ENCODE measurements at places on chromosomes 13 and 19. TPM values are rescaled to one million over a fixed set of nuclear protein-coding genes. Genes with fewer than 3 reads are reported as not detected.

- DNase-seq, result no peak
- no peak overlapping the region for H3K27ac ChIP-seq
- H3K4me1 ChIP-seq, result peaks cover 30% of the 10 kb centered on the region
- H3K4me3 ChIP-seq, result no peak overlapping the region
- no peaks in the 10 kb centered on the region for H3K36me3 ChIP-seq
These were observed 162.5 kb downstream of the LMO7 start for GRCh38 chr13:75798353-75799255.

Gene PLK5
- not detected for total RNA-seq

Gene PSG2
- 0.45 TPM for total RNA-seq

- H3K4me1 ChIP-seq, result peaks cover 8% of the 10 kb centered on the region
- H3K4me3 ChIP-seq, result peak overlapping the region; percentile 54
- no peak overlapping the region for H3K27ac ChIP-seq
- DNase-seq, result no peak
- H3K27me3 ChIP-seq, result peaks cover 1% of the 10 kb centered on the region
These were observed 9.2 kb downstream of the KANK3 start for GRCh38 chr19:8333767-8334457.

GRCh38 chr19:8866344-8866743 lies 34.2 kb downstream of the MBD3L1 start:
- no peak for DNase-seq
- H3K36me3 ChIP-seq, result no peaks in the 10 kb centered on the region
- no peak overlapping the region for H3K4me3 ChIP-seq
- no peaks in the 10 kb centered on the region for H3K4me1 ChIP-seq

Gene CEACAM8
- total RNA-seq, result not detected

DNA sequence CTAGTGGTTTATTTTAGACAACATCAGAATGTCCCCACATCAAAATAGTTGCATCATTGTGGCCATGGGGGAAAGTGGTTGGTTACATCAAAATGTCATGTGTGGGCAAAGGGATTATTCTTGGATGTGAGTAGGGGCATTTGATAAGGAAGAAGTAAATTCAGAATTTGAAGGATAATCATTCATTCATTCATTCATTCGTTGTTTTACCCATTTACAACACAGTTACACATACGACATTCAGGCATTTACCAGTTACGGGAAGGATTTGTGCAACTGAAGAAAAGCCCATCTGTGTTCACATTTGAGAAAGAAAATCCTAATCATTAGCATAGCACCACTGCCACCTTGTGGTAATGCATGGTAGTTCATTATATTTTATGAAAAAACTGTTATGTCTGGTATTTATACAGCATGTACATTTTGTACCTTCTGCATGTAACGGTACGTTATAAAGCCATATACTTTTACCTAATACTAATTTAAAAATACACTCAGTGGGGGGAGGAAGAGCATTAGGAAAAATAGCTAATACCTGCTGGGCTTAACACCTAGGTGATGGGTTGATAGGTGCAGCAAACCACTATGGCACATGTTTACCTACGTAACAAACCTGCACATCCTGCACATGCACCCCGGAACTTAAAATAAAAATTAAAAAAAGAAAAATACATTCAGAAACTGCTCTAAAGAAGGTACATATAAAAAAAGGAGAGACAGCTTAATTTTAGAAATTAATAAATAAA lies 62.1 kb downstream of the DGKH start:
- no peak overlapping the region for H3K4me3 ChIP-seq
- peak; percentile 72 for DNase-seq
- H3K36me3 ChIP-seq, result no peaks in the 10 kb centered on the region
- H3K27ac ChIP-seq, result no peak overlapping the region

DNA sequence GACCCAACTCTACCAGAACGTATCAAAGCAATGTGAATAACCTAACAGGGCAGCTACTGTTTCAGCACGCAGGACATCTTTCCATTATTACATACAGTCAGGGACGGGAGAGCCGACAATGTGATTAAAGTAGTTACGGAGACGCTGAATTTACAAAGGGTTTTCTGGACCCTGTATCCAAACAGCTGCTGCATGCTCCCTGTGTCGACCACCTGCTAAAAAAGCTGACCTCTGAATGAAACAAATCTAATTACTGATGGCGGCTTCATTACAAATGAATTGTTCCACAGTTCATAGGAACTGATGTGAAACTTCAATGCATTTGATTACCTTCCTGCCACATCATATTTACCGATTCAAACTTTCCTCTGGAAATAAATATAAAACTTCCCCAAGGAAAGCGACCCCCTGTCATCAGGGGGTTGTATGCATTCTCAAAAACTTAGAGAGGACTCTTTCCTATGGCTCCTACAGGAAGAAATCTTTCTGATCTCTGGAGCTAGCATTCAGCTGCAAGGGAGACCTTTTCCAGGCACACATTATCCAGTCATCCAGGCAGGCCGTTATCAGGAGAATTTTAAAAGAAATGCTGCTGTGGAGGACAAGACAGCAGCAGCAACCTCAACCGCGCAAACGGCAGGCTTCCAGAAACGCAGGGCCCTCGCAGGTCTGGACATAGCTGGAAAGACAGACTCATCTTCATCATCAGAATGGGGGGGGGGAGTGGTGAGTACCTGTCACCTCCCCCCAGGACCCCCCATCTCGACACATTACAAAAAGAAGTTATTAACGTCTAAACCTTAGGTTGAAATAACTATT lies 3.1 kb downstream of the EFNB2 start:
- no peaks in the 10 kb centered on the region for H3K36me3 ChIP-seq
- H3K4me3 ChIP-seq, result peak overlapping the region; percentile 68
- H3K4me1 ChIP-seq, result peaks cover 47% of the 10 kb centered on the region
- no peaks in the 10 kb centered on the region for H3K27me3 ChIP-seq

Gene ZNF85
- not detected for total RNA-seq

GRCh38 chr13:72599178-72599743 lies 128.2 kb downstream of the MZT1 start:
- H3K4me1 ChIP-seq, result no peaks in the 10 kb centered on the region
- DNase-seq, result no peak
- H3K36me3 ChIP-seq, result no peaks in the 10 kb centered on the region
- H3K27ac ChIP-seq, result no peak overlapping the region

GRCh38 chr19:19900139-19900728 lies 512 bp upstream of the ZNF93 start:
- H3K4me3 ChIP-seq, result peak overlapping the region; percentile 64
- 0 out of 2 replicates have a peak, but pooled peaks cover 1% of the 10 kb centered on the region for H3K36me3 ChIP-seq
- no peak for DNase-seq
- no peaks in the 10 kb centered on the region for H3K27me3 ChIP-seq
- H3K4me1 ChIP-seq, result peaks cover 5% of the 10 kb centered on the region

DNA sequence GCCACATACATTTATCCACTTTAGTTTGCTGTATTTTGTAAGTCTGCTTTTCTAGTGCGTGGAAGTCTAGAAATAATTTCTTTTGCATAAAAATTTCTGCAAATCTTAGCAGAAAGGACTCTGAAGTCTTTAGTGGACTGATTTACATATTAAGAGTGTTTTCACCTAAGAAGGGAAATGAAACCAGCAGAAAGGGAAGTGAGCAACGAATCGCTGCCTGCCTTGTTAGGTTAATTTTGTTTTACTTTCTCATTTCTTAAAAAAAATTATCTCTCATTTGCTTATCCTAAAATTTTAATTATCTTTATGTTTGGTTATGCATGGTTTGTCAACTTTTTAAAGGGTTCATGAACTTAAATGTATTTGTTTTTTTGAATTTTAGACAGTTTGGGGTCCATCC lies 767 bp upstream of the GPR18 start:
- H3K27ac ChIP-seq, result no peak overlapping the region
- DNase-seq, result no peak
- no peak overlapping the region for H3K4me3 ChIP-seq

GRCh38 chr13:20654156-20654555 lies 49.3 kb upstream of the IL17D start:
- no peaks in the 10 kb centered on the region for H3K4me1 ChIP-seq
- no peak overlapping the region for H3K27ac ChIP-seq
- no peak overlapping the region for H3K4me3 ChIP-seq
- no peak for DNase-seq
- no peaks in the 10 kb centered on the region for H3K27me3 ChIP-seq

DNA sequence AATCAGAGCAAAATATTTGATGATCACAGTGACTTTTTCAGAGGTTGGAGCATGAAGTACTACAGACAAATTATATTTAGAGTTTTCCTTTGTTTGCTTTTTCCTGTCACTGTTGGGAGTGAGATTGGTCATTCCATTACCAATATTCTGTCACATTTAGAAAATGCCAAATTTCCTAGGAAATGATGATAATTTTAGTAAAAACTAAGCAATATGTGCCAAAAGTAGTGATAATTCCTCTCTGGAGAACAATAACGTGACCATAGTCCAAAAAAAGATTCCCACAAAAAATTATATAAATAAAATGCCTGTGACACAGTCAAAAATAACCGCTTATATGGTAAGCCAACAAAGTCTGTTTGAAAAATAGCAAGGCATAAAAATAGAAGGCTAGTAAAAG lies 2719.4 kb downstream of the PCDH9 start:
- no peak overlapping the region for H3K4me3 ChIP-seq
- DNase-seq, result no peak
- no peaks in the 10 kb centered on the region for H3K4me1 ChIP-seq
- H3K27me3 ChIP-seq, result no peaks in the 10 kb centered on the region

Gene NKPD1
- total RNA-seq, result 2.4 TPM

GRCh38 chr13:29319451-29319850 lies 276.0 kb downstream of the SLC7A1 start:
- no peaks in the 10 kb centered on the region for H3K4me1 ChIP-seq
- no peaks in the 10 kb centered on the region for H3K36me3 ChIP-seq
- H3K27me3 ChIP-seq, result no peaks in the 10 kb centered on the region
- no peak for DNase-seq
- no peak overlapping the region for H3K4me3 ChIP-seq

GRCh38 chr13:72317346-72318109 lies 409.9 kb downstream of the MZT1 start:
- H3K4me3 ChIP-seq, result no peak overlapping the region
- no peak for DNase-seq
- H3K27ac ChIP-seq, result no peak overlapping the region
- H3K36me3 ChIP-seq, result no peaks in the 10 kb centered on the region
- no peaks in the 10 kb centered on the region for H3K27me3 ChIP-seq

Gene SIGLEC10
- not detected for total RNA-seq

GRCh38 chr19:46635920-46636761 lies at the start of gene GNG8:
Gene GNG8 (minus strand): TSS chr19:46636202. CDS start chr19:46634682, 1,520 bp downstream.
- H3K27me3 ChIP-seq, result no peaks in the 10 kb centered on the region
- H3K27ac ChIP-seq, result no peak within 1 kb of the TSS
- H3K4me3 ChIP-seq, result no peak within 1 kb of the TSS
- no peak for DNase-seq
- H3K4me1 ChIP-seq, result peaks cover 14% of the 10 kb centered on the region

Gene JAK3
- not detected for total RNA-seq

GRCh38 chr19:39230096-39230764 lies 14.6 kb downstream of the IFNL3 start:
- H3K36me3 ChIP-seq, result no peaks in the 10 kb centered on the region
- no peak for DNase-seq
- H3K4me1 ChIP-seq, result no peaks in the 10 kb centered on the region
- no peaks in the 10 kb centered on the region for H3K27me3 ChIP-seq
- no peak overlapping the region for H3K4me3 ChIP-seq

Gene CRX
- total RNA-seq, result not detected

DNA sequence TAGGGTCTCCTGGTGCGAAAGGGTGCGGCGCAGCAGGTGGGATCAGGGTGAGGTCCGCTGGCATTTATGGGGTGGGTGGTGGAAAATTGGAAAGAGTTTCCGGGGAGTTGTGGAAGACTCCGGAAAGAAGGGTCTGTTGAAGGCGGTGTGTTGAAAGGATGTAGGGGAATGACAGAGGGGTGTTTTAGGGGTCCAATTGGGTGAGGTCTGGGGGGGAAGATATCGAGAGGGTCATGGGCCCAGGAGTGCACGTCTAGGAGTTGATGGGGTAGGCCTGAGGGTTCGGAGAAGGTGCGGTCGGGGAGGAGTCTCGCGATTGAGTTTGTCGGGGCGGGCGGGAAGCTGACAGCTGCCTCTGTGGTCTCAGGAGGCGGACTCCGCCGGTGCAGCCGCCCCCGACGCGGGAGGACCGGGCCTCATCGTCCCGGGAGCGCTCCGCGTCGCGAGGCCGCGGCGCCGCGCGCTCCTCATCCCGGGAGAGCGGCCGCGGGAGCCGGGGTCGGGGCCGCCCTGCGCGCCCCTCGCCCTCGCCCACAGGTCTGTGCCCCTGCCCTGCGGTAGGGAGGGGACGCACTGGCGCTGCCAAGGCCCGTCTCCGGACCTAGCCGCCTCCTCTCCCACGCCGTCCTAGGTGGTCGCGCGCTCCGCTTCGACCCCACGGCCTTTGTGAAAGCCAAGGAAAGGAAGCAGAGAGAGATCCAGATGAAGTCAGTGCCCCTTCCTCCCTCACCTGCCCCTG lies 7.0 kb downstream of the PGLYRP1 start:
- peaks cover 20% of the 10 kb centered on the region for H3K4me1 ChIP-seq
- H3K27me3 ChIP-seq, result no peaks in the 10 kb centered on the region
- H3K4me3 ChIP-seq, result peak overlapping the region; percentile 57
- no peaks in the 10 kb centered on the region for H3K36me3 ChIP-seq
- no peak overlapping the region for H3K27ac ChIP-seq

DNA sequence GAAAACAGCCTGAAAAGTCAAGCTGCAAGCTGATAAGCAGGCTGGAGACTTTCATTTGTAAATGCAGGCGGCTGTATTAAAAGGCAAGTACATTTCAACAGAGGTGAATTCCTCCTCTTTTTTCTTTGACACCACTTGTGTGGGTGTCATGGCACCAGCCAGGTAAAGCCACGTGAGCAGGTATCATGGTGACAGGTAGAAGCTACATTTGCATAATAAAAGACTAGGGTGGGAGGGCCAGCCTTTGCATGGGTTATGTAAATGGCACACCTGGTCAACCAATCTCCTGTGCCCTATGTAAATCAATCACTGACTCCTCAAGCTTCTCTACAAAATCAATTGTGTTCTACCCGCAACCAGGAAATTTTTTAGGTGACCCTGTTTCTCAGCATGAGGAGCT lies 68.2 kb downstream of the ZNF100 start:
- DNase-seq, result no peak
- H3K36me3 ChIP-seq, result no peaks in the 10 kb centered on the region
- H3K4me1 ChIP-seq, result no peaks in the 10 kb centered on the region
- no peaks in the 10 kb centered on the region for H3K27me3 ChIP-seq

Gene C3
- 19.3 TPM for total RNA-seq

Gene GPC5
- total RNA-seq, result 4.1 TPM

All from Caco-2 (cell line).